ENCODE measurements at places on chromosomes 5 and 9.

- no peak for DNase-seq
Measured at GRCh38 chr5:148471379-148471778, 87.6 kb downstream of the FBXO38 start.

GRCh38 chr9:35948901-35949318 lies 9.0 kb downstream of the OR2S2 start:
- DNase-seq, result no peak

- no peak for DNase-seq
Measured at GRCh38 chr9:38424918-38425317, 664 bp upstream of the IGFBPL1 start.

GRCh38 chr5:10705747-10706146 lies 55.3 kb downstream of the DAP start:
- no peak for DNase-seq

DNA sequence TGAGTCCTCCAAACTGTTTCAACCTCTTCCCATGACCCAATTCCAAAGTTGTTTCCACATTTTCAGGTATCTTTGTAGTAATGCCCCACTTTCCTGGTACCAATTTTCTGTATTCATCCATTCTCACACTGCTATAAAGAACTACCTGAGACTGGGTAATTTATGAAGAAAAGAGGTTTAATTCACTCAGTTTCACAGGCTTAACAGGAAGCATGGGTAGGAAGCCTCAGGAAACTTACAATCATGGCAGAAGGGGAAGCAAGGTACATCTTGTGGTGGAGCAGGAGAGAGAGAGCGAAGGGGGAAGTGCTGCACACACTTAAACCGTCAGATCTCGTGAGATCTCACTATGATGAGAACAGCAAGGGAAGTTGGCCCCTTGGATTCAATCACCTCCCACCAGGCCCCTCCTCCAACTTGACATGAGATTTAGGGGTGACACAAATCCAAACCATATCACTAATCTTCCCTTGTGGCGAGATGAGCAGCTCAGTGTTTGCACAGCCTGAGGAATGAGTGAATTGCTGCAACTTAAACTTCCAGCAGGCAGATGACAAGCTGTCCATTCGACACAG lies 42.9 kb downstream of the TRIP13 start:
- DNase-seq, result no peak

DNA sequence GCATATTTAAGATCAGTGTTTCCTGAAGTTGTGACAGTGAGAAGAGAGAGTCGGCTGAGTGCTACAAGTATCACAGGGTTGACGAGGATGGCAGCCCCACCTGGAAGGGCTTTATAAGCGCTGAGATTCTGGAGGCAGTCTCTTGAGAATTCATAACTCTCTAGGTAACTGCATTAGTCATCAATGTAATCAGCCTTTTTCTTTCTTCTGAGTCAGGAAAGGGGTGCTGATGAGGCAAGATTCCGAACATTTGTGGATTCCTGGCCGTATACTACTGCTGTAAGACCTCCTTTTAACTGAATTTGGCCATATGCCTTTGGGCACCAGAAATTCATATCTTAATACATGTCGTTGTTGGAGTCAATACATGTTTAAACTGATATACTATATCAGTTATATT lies 6.6 kb upstream of the RNF20 start:
- no peak for DNase-seq

DNA sequence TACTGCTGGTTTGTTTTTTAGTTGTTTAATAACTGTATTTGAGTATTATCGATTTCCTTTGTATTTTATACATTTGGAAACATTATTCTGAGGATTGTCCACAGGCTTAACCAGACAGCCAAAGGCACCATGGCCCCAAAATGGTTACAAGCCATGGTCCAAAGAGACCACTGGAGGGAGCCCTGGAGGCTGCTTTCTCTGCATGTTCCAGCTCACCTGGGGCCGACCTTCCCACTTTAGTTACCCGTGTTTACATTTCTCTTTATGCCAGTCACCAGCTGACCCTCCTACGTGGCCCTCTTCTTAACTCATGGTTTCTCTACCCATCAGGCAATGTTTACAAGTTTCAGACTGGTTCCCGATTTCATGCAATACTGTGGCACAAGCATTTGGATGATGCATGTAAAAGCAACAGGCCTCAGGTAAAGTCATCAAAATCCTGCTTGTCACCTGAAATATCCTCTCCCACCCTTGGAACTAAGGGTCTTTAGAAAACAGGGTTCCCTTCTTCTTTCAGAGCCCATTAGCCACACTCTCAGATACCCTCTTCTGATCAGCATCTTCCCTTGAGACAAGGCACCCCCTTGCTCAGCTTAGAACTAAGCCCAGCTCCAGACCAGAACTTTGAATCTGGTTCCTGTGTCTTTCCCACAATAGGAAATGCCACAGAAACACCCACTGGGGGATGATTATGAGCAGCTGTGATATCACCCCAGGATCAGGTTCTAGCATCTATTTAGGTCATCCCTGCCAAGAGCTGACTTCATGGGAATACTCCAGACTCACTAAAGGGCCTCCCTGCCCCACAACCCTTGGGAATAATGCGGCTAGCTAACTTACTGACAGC lies 49.9 kb upstream of the GARNL3 start:
- DNase-seq, result peak; percentile 34

DNA sequence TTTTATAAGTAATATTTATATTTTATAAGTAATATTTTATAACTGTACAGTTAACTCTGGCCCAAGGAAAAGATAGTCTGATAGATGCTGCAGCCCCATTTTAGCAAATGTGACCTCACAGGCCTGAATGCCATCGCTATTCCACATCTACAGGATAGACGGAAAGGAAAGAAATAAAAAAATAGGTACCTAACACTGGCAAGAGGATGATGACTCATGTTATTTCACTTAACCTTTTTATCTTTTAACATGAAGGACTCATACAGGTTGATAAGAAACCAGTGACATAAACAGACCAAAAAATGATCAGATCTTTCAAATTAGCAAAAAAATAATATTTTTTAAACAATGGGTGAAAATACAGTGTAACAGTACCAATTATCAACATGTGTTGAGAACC lies 2.7 kb downstream of the CD274 start:
- DNase-seq, result no peak

GRCh38 chr5:1437226-1437829 lies 7.9 kb downstream of the SLC6A3 start:
- DNase-seq, result no peak

DNA sequence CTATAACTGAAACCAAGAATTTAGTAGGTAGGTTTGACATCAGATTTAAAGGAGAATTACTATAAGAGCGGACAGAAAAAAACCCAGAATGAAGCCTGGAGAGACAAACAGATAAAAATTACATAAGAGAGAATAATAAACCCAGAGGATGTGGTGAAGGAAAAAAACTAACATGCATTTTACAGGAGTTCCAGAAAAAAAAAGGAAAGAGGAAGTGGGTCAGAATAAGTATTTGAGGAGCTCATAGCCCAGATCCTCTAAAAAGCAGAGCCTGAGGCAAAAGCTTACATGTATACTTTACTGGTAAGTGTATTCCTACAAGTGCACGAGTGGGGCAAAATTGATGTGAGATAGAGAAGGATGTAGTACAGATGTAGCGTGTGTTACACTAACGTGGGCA lies 43.1 kb upstream of the NAA35 start:
- no peak for DNase-seq

GRCh38 chr9:123541411-123541810 lies 185.4 kb downstream of the CRB2 start:
- DNase-seq, result no peak

DNA sequence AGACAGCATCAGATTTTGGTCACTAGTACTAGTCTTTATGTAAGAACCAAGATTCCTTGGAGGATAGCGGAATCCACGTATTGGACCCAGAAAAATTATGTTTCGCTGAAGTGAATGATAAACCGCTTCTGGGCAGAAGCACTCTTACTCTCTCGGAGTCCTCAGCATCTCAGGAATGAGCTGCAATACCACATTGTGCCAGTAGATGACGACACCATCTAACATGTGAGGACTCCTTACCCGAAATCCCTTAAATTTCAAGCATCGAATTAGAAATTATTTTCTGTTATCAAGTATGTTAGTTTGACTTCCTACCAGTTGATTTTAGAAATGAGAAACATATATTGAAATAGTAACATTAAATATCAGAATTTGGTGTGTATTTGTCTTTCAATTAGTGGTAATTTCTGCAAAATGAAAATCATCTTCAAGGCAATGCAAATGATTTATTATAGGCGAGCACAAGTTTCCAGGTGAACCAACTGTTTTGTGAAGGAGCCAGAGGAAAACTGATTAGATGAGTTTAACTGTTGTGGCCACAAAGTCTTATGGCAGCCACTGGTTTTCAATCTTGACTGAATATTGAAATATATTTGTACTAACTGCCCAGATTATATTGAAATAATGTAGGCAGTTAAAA lies 66.0 kb upstream of the CAMK4 start:
- DNase-seq, result peak; percentile 78

DNA sequence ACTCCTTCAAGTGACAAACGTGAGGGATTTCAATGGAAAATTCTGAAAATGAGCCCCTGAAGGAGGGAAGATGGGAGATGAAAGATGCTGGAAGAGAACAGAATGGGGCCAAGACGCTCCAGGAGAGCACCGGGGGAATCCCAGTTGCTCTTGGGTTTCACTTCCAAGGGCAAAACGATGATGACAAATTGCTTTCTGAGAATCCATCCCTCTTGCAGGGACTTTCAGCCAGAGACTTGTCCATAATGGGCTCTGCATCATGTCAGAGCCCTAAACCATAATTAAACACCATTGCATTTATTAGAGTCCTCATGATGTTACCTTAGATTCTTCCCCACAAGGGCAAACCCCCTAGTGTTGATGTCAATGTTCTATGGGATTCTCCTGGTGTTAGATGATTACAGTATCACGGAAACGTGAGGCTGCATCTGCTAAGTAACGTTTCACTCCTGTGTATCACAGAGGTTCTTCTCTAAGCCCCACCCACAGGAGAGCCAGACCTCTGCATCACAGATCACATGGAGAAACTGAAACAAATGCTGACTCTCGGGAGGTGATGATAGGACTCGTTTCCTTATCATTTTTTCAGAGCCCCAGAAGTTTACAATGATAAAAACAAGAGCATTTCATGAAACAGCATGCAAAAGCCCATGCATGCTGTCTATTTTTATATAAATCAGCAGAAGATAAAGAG lies 114.4 kb downstream of the TENT4A start:
- no peak for DNase-seq

GRCh38 chr5:108078345-108078744 lies 303.6 kb downstream of the FBXL17 start:
- DNase-seq, result no peak

DNA sequence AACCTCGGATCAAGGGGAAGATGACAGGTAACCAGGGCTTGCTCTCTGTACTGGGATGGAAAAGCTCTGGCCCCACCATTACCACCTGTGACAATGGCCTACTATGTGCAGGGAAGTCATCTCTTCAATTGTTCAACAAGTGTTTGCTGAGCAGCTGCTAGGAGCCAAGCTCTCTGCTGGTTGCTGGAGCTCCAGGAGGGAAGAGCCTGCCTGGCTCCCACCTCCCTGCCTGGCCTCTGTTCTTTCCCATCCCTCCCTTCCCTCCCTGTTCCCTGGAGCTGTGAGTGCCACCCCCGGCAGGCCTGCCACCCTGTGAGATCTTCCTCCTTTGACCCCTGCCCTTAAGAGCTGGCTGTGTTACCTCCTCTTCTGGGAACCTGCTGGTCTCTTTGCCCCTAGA lies 59.7 kb upstream of the IER5L start:
- no peak for DNase-seq

GRCh38 chr5:80125962-80126480 lies 90.9 kb downstream of the THBS4 start:
- DNase-seq, result no peak

- no peak for DNase-seq
Measured at GRCh38 chr9:70012569-70012968, 31.1 kb upstream of the MAMDC2 start.

- DNase-seq, result peak; percentile 62
Measured at GRCh38 chr9:131678499-131679111, 61.3 kb downstream of the RAPGEF1 start.

DNA sequence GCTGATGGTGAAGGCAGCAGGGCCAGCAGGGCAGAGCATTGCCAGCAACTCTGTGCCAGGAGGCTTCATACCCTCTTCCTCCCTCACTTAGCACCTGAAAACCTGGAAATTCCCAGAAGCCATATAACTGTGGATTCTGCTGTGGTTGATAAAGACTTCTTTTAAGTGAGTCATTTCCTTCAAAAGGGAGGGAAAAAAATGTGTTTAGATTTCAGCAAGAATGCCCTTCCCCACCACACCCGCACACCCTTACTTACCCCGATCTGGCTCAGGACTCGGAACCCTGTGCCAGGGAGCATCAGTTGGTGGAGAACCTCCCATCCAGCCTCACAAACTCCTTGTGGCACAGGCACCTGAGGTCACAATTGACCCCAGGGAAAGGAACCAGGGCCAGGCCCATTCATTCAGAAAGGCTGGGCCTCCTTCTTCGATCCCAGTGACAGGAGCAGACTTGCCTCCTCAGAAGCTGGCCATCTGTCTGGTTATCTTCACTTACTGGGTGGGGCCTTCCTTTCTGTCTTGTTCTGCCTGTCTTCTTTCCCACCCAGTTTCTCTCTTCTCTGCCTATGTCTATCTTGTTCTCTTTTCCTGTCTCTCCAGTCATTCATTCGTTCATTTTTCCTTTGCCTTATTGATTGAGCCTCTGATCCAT lies 62.6 kb downstream of the PLAC8L1 start:
- DNase-seq, result no peak

GRCh38 chr5:654071-654778 lies 38.9 kb downstream of the TPPP start:
- no peak for DNase-seq

DNA sequence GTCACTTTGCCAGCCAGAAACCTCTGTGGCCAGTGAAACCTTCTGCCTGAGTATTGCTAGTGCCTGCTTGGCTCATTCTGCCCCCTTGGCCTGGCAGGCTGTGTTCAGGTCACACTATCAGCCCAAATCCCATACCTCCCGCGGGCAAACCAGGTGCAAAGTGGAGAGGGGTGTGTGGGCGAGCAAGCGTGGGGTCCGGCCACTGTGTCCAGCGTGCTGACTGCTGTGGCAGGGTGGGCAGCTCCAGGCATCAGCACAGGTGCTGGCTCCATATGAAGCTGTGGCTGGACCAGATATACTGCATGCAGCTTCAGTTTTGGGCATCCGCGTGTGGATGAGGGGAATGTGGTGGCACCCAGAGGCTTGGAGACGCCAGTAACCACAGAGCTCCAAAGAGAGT lies 576.5 kb upstream of the EDIL3 start:
- no peak for DNase-seq

GRCh38 chr5:145980259-145980658 lies 43.9 kb downstream of the SH3RF2 start:
- DNase-seq, result no peak

- DNase-seq, result no peak
Measured at GRCh38 chr5:144583541-144584449, 413.1 kb downstream of the KCTD16 start.

GRCh38 chr5:90434116-90434714 lies 24.7 kb upstream of the CETN3 start:
- peak; percentile 22 for DNase-seq

- DNase-seq, result peak; percentile 49
Measured at GRCh38 chr9:131178382-131178781, 53.0 kb downstream of the NUP214 start.

DNA sequence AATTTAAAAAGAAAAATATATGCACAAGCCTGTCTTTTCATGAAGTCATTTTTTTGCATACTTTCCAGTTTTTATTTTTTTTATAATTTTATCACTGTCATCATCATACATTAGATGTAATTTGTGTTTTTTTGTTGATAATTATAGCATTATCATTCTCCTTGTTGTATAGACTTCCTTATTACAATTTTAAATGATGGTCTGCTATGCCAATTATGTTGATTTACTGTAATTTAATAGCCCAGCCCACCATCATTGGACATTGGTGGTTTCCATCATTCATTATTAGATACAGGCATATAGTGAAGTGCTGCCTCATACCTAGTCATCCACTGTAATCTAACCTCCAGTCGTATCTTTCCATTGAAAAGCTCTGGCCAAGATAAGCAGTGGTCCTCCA lies 3.8 kb upstream of the TJP2 start:
- DNase-seq, result no peak

Measured in stimulated activated CD4-positive, alpha-beta T cell treated with anti-CD3 and anti-CD28 coated beads, TNF-alpha, amount 100 ng/mL, for 24 hours (primary cell).